ENCODE measurements at places on chromosomes 3 and 15.
A peak's percentile ranks its signal among the peaks of the same experiment; 100 is the strongest.

GRCh38 chr3:98151241-98151640 is 4.0 kb downstream of the OR5H14 start:
- DNase-seq = no peak

GRCh38 chr3:54965746-54966145 is 37.9 kb upstream of the LRTM1 start:
- DNase-seq = peak; percentile 96

GRCh38 chr3:50616003-50616769 is 765 bp upstream of the MAPKAPK3 start:
- DNase-seq = peak; percentile 76

GRCh38 chr3:128504963-128505730 is 12.1 kb upstream of the GATA2 start:
- no peak for DNase-seq

- no peak for DNase-seq
Observed at GRCh38 chr3:45021524-45022297, 4.4 kb upstream of the CLEC3B start.

DNA sequence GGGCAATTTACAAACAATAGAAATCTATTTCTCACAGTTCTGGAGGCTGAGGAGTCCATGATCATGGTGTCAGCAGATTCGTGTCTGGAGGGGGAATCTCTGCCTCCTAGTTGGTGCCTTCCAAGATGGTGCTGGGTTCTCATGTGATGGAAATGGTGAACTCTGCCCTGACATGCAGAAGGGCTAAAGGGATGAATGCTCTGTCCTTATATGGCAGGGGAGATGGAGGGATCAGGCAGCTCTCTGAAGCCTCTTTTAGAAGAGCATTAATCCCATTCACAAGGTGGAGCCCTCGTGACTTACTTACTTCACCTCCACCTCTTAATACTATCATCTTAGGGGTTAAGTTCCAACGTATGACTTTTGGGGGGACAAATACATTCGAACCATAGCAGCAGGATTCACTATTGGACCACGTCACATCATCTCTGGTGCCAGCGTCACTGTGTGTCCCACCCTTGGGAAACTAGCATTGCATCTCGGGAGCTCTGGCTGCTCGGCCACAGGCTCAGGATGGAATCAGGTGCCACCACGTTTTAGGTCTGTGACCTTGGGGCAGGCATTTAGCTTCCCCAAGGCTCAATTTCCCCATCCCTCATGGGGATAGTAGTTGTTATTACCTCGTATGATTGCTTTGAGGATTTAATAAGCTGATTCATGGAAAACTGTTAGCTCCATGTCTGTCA is 53.0 kb downstream of the SV2B start:
- no peak for DNase-seq

DNA sequence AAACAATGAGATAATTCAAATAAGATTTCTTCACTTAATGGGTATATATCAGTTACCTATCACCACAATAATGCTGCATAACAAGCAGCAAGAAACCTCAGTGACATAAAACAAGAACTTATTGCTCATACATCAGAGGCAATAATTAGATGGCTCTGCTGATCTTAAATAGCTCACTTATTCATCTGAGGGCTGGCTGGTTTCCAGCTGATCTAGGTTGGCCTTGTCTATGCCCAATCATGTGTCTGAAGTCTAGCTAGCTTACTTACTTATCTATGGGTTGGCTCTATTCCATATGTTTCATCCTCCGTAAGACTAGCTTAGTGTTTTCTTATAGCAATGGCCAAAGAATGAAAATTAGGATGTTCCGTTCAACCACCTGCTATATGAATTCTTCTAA is 109.4 kb upstream of the AGTR1 start:
- peak; percentile 6 for DNase-seq

DNA sequence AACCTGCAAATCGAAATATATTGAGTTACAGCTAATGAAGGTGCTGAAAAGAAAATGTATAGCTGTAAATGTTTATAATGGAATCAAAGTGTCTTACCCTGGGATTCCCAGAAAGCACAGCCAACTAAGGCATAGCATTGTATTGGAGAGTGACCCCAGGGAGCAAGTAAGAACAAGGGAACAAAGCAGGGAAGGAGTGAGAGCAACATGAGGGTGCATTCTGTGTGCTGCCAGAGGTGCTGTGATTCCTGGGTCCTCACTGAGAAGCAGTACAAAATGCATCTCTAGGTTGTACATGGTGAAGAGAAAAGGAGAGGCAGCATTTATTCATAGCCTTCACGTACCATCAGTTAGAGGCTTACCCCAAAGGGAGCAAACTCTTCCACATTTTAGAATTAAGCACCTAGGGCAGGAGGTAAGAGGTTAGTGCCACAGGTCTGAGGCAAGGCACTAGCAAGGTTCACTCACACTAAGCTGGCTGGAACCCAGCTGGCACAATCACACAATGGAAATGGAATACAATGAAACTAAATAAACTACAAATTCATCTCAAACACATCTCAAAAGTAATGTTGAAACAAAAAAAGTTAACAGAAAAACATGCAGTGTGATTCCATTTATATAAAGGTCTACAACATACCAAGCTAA is 151.5 kb upstream of the C2CD4B start:
- no peak for DNase-seq

GRCh38 chr3:64380546-64380945 is 155.3 kb upstream of the PRICKLE2 start:
- peak; percentile 61 for DNase-seq

DNA sequence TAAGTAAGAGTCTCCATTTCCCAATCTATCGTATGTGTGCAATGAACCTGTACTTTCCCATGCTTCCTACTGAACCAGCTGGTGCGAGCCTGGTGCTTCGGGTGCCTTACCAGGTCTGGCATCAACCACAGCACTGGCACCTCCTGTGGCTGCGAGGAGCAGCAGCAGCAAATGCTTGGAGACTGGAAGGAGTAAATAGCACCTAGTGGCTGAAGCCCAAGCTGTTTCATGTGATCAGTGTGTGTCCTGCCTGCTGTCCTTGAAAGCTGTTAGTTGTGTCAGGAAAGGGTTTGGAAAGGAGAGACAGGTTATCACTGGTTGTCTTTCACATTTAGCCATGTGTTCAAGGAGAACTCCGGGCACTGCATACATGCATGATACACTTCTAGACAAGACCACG is 31.8 kb downstream of the PCOLCE2 start:
- DNase-seq = no peak

DNA sequence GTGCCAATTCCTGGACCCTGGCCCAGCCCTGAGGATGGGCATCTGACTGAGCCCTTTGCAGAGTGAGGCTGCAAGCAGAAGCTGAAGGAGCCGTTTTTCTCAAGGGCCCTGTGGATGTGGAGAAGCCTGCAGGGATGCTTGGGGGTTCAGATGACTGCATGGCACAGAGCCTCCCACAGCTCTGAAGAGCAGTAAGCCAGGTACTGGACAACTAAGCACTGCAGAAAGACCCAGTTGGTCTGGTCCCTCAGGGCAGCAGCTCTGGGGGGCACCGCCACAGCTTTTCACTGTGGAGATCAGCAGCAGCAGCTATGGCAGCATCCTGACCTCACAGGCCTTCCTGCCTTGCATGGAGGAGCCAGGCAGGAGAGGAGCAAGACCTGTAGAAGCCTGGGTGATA is 67.6 kb downstream of the CRYGS start:
- no peak for DNase-seq

- DNase-seq = no peak
Observed at GRCh38 chr15:66154581-66154980, 99.0 kb downstream of the MEGF11 start.

GRCh38 chr3:188578576-188579363 is 424.8 kb downstream of the LPP start:
- DNase-seq = peak; percentile 89

DNA sequence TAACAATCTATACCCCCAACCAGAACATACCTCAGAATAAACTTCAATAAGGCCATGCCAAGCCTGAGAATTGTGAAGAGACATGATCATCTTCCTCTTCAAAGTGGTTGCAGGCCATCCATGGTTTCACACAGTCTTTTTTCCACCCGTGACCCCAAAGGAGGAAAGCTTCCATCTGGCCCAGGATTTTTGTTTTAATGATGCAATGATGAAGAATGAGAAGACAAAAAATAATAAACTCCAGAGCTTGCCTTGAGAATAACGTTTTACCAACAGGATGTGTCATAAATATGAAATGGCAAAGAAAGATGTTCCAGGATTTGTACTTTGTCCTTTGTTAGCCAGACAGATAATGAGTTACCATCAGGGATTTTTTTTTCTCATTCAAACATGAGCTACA is 201.9 kb downstream of the WNT5A start:
- DNase-seq = peak; percentile 51

- no peak for DNase-seq
Observed at GRCh38 chr3:187230011-187230410, 32.7 kb downstream of the RTP1 start.

- no peak for DNase-seq
Observed at GRCh38 chr15:42158941-42159340, 2.5 kb upstream of the PLA2G4F start.

DNA sequence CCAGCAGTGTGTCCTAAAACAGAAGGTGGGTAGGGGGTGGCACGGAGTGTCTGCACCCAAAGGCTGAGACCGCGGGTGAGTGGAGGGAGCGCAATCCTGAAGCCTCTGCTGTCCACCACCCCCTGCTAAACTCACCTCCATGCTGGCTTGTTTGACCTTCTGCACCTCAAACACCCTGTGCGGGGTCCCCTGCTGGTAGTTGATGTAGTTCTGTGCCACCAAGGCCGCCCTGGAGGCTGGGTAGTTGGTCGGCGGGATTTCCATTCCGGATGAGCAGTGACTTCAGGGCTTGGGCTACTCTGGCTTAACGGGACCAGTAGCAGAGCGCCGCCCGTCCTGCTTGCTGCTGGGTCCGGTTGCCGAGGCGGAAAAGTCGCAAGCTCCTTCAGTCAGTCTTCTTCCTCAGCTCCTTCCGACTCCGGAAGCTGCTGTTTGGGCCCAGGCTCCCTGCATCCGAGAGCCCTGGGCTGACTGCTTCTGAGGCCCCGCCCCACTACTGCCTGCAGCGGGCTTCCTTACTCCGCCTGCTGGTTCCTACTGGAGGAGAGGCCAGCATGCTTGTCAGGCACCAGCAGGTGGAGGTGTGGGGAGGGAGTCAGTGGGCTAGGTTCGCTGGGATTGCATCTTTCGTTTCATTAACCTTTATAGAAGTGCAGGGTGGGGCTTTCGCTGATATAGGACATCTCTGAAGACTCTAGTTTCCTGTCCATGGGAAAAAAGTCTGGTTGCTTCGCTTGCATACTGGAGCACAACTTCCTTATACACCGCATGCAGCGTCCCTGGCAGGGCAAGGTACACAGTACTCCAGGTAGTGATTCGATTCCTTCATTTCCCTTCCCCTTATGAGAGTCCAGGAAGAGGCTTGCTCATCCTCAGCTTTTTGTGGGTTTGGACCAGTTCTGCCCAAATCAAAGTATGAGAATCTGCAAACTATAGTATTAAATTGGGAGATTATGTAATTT is at the start of gene LXN:
LXN (minus strand) TSS at position 434 of the 962 bp plus-strand sequence; CDS start at position 264, 170 bp downstream.
- DNase-seq = peak; percentile 86

- no peak for DNase-seq
Observed at GRCh38 chr3:9779075-9779593, 9.4 kb upstream of the CAMK1 start.

DNA sequence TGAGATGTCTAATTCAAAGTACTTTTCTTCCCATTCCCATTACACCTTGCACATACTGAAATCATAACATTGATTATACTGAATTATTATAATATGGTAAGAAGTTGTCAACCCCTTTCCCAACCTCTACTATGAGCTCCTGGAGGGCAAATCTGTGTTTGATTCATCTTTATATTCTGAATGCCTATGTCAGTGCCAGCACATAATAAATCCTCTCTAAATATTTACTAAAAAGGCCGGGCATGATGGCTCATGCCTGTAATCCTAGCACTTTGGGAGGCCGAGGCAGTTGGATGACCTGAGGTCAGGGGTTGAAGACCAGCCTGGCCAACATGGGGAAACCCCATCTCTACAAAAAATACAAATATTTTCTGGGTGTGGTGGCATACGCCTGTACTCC is 392.5 kb upstream of the CADM2 start:
- no peak for DNase-seq

DNA sequence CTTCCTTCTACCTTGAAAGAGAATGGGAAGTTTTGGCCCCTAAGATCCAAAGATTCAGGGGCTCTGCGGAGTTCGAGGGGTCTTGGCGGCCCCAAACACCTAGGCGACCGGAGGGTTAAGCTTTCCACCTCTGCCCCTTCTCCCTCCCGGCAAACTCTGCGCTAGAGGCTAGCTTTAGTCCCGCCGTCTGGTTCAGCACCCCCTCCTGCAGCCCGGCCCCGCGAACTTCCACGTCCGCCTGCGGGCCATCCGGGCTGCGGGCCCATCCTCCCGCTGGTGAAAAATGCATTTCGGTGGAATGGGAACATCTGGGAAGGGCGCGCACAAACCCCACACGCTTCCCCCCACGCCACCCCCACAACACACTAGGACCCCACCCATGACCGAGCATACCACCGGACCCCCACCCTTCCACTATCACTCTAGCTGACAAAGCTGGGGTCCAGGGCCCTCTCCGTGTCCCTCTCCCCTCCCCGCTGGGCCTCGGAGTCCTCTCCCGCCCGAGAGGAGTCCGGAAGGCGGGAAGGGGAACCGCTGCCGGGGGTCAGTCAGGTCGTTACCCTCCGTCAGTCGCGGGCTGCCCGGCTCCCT is 1.0 kb downstream of the SHOX2 start:
- DNase-seq = peak; percentile 57

- DNase-seq = no peak
Observed at GRCh38 chr15:52804526-52805081, 14.5 kb upstream of the ONECUT1 start.

GRCh38 chr3:114858329-114858728 is 288.8 kb downstream of the ZBTB20 start:
- DNase-seq = no peak

DNA sequence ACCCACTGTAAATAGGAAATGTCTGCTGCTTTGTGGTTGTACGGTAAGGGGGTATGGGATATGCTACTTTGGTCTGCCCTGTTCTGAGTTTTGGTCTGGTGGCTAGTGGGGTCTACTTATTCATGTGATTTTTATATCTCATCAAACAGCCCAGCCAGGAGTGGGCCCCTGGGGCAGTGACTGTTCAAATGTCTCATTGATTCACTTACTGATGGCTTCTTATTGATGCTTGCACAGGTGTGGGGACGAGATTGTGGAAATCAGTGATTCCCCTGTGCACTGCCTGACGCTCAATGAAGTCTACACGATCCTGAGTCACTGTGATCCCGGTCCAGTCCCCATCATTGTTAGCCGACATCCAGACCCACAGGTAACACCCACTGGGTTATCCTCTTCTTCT is 38.5 kb downstream of the STARD5 start:
- no peak for DNase-seq

- DNase-seq = no peak
Observed at GRCh38 chr3:159074756-159075701, 273.2 kb downstream of the MFSD1 start.

DNA sequence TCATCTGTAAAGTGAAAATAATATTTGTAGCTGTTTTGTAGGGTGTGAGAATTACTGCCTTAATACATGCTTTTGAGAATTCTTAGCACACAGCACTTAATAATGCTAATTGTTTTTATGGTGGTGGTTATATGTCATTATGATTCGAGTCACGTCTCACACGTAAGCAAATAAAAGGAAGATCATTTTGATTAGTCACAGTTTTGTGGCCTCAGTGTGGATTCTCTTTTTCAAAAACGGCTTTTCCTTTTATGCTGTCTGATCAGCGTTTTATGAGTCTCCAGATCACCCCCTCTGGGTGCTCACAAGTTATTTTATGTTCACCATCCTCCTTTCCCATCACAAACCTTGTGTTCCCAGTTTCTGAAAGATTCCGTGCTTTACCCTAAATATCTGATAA is 255.6 kb upstream of the CNTN4 start:
- DNase-seq = peak; percentile 6
